ENCODE measurements at places on chromosomes 7 and 10. TPM values are rescaled to one million over a fixed set of nuclear protein-coding genes. Genes with fewer than 3 reads are reported as not detected.

Gene SPRN
- total RNA-seq, result not detected

Gene CALCR
- total RNA-seq, result not detected

Gene PILRA
- total RNA-seq, result 9.9 TPM

Gene GJC3
- total RNA-seq, result 0.18 TPM

Gene WEE2
- 0.12 TPM for total RNA-seq

Gene OR2A42
- total RNA-seq, result not detected

Gene TRIM50
- not detected for total RNA-seq

Measured in activated T-helper 1 cell treated with anti-CD3 and anti-CD28 coated beads, Interleukin-12 subunit alpha, Interleukin-12 subunit beta, Interleukin-2, Interleukin-4 antibody, amounts not matched to agents 30 ng/mL and 10 ng/mL and 1 ng/mL, durations not matched to agents 14 hours and 24 hours and 36 hours (primary cell).